ENCODE measurements at places on chromosomes 12 and 14.

GRCh38 chr14:95564060-95564459 is 29.2 kb downstream of the GLRX5 start:
- no peak for DNase-seq

DNA sequence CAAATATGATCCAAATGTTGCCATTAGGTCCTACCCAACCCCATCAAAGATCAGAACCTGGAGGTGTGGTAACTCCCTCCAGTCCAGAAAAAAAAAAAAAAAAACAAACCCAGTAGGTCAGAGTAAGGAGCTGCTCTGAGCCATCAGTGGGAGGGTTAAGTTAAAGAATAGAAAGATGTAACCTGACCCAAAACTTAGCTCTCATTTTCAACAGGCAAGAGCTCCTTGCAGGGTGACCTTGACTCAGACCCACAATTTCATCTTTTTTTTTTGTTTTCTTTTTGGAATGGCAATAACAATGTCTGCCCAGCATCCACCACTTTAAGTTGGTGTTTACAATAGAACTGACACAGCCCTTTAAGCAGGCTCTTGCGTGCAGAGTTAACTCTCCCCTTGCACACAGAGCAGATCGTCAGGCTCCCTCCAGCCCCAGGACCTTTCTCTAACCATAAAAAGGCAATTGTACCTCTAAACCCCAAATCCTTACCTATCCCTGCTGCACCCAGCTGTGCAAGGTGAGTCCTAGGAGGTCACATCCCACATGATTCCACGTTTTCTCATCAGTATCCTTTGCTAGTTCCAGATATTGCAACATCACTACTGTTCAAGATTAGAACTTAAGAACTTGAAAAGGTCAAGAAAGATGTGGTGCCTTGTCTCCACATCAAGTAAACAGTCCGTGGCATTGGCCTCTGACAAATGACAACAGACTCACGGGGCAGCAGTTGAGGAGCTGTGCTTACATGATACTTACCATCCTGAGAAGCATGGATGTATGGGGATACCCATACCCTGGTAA is 178.6 kb upstream of the EEA1 start:
- DNase-seq = no peak

GRCh38 chr12:48512855-48513254 is 12.6 kb upstream of the OR8S1 start:
- DNase-seq = no peak

- no peak for DNase-seq
Observed at GRCh38 chr12:3117591-3118015, 40.4 kb downstream of the TSPAN9 start.

DNA sequence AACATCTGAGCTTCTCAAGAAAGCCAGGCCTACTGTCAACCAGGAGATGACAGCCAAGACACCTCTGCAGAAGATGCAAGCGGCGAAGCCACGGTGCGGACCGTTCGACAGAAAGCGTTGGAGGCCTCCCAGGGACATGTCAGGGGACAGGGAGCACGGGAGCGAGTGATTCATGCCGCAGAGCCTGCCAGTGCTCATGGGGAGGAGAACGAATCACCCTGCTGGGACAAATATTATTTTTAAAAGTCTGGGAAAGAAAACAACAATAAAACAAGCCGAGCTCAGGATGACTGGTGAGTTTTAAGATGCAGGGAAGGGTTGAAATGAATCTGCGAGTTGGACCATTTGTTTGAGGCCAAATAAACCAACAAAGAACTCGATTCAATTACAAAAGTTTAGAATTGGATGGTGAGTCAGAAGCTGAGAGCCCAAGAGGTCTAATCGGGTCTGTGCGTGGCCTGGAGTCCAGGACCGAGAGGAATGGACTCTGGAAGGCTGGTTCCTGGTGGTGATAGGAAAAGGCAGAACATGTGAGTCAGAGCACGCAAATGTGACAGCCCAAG is 91.0 kb downstream of the RBM19 start:
- no peak for DNase-seq

- no peak for DNase-seq
Observed at GRCh38 chr14:97523936-97524335, 726.8 kb downstream of the VRK1 start.

DNA sequence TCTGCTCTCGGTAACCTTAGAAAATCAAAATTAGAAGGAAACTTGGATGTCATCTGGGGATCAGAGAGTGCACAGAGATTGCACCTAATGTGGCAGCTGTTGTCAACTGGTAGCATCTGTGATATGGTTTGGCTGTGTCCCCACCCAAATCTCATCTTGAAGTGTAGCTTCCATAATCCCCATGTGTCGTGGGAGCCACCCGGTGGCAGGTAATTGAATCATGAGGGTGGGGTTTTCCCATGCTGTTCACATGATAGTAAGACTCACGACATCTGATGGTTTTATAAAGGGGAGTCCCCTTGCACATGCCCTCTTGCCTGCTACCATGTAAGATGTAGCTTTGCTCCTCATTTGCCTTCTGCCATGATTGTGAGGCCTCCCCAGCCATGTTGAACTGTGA is 127.7 kb upstream of the SRRM4 start:
- no peak for DNase-seq

DNA sequence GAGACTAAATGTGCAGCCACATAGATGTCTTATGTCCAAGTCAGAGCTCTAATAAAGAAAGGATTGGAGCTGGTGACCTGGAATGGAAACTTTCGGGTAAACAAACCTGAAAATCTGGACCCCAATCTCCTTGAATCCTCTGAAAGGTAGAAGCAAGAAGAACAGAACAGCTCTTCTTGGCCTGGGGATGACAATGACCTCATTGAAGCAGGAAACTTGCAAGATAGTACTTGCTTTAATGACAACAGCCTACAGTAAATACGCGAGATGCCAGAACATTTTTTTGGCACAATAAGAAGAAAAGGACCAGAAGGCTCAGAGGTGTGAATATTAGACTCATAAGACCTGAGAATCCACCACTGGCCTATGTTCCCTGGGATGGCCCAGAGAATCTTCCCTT is 4.1 kb upstream of the PRIMA1 start:
- no peak for DNase-seq

DNA sequence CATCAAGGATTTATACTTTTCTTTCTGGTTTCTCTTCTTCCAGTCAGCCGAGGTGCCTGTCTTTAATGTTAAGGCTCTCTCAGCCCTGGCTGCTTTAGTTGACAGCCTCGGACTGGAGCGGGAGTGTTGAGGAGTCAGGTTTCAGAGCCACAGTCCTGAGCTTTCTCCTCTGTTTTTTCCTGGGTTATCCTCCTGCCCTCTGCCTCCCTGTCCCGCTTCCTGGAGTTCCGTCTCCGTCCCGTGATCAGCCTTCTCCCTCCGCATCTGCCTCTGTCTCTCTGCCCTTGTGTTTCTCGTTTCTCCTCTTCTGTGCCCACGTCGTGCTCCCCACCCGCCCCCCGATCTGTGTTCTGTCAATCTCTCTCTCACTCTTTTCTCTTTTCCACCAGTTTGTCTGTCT is 33.0 kb downstream of the IQSEC3 start:
- DNase-seq = no peak

- DNase-seq = peak; percentile 6
Observed at GRCh38 chr12:130826151-130826801, 12.8 kb downstream of the STX2 start.

DNA sequence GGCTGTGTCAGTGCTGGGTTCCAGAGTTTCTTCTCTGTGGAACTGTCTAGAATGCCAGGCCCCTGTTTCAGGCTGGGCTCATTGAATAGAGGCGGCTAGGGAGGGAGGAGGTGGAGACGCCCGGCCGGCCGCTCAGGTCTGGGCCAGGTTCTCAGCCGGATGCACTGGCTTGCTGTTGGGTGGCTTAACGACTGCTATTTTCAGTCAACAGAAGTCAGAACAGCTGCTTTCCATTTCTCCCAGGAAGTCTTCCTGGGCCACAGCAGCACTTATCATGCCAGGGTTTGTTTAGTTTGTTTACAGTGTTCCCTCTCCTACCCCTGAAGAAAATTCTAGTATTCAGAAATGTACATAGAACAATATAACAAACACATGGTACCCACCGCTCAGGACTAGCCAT is 26.0 kb upstream of the VPS37B start:
- DNase-seq = no peak

DNA sequence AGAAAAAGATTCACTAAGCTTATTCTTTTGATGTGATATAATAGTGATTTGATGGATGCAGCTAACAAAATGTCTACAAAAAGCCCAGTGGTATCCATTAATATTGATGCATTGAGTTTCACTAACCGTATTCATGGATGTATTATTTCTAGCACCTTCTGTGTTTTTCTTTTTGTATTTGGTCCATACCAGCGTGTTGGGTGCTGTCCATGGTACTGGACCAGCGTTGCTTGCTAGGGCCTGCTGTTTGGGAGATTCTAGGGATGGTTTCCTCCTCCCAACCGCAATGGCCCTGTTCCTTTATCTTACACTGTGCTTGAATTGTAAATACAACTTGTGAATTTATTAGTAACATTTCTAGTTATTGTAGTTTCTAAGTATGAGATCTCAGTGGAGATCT is 31.7 kb downstream of the ANO4 start:
- DNase-seq = peak; percentile 1

Measured in hypothalamus (tissue), 51 donors.